Effector memory CD8-positive, alpha-beta T cell (primary cell): ENCODE measurements at places on chromosomes 2 and 18.

GRCh38 chr2:42171396-42171980 is 2.3 kb downstream of the EML4 start:
- H3K27ac ChIP-seq: no peak overlapping the region
- peaks cover 16% of the 10 kb centered on the region for H3K4me1 ChIP-seq
- no peak for DNase-seq
- H3K27me3 ChIP-seq: no peaks in the 10 kb centered on the region
- peaks cover 22% of the 10 kb centered on the region for H3K36me3 ChIP-seq

GRCh38 chr18:23415515-23415914 is 37.6 kb upstream of the RIOK3 start:
- H3K36me3 ChIP-seq: no peaks in the 10 kb centered on the region
- H3K4me3 ChIP-seq: no peak overlapping the region
- H3K4me1 ChIP-seq: no peaks in the 10 kb centered on the region
- H3K27ac ChIP-seq: no peak overlapping the region
- DNase-seq: no peak

DNA sequence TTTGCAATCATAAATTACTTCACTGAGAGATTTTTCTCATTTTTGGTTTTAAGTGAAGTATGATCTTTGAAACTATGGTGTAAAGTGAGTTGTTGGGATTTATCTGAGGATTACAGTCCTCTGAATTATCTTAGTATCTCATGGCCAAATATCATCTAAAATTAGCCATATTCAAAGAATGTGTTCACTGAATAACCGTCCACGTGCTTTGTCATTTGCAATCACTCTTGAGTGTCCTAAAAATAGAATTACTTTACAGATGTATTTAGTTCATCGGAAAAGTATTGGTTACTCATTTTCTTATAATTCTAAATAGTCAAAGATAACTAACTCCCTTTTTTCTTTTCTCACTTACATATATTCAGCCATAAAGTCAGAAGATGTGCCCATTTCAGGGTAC is 141.2 kb downstream of the RTN4 start:
- peaks cover 5% of the 10 kb centered on the region for H3K36me3 ChIP-seq
- H3K27me3 ChIP-seq: no peaks in the 10 kb centered on the region
- H3K4me1 ChIP-seq: peaks cover 6% of the 10 kb centered on the region
- DNase-seq: no peak

DNA sequence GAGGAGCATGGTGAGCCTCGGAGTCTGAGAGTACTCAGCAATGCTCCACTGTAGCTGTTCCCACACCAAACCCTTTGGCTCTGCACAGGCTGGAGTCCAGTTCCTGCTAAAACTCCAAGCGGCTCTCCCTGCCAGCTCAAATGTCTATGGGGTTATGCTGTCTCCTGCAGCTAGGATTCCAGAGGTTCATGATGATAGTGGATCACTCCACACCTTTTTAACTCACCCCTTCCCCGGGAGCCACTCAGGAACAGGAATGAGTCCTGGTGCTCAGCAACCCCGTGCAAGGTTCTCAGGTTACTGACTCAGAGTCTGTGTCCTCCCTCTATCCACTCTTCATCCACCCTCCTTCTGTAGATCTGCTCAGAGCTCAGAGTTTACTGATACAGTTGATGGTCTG is 410.0 kb downstream of the CDH19 start:
- H3K4me1 ChIP-seq: no peaks in the 10 kb centered on the region
- H3K36me3 ChIP-seq: no peaks in the 10 kb centered on the region
- no peak overlapping the region for H3K27ac ChIP-seq

- H3K27ac ChIP-seq: no peak overlapping the region
- peaks cover 7% of the 10 kb centered on the region for H3K4me1 ChIP-seq
- peaks cover 29% of the 10 kb centered on the region for H3K27me3 ChIP-seq
- DNase-seq: peak; percentile 17
- H3K36me3 ChIP-seq: no peaks in the 10 kb centered on the region
Measured at GRCh38 chr2:157302492-157303099, 23.0 kb downstream of the ERMN start.

GRCh38 chr2:6958616-6959235 is 41.5 kb downstream of the RNF144A start:
- no peaks in the 10 kb centered on the region for H3K36me3 ChIP-seq
- no peak for DNase-seq
- H3K27ac ChIP-seq: no peak overlapping the region
- H3K27me3 ChIP-seq: no peaks in the 10 kb centered on the region
- no peak overlapping the region for H3K4me3 ChIP-seq

DNA sequence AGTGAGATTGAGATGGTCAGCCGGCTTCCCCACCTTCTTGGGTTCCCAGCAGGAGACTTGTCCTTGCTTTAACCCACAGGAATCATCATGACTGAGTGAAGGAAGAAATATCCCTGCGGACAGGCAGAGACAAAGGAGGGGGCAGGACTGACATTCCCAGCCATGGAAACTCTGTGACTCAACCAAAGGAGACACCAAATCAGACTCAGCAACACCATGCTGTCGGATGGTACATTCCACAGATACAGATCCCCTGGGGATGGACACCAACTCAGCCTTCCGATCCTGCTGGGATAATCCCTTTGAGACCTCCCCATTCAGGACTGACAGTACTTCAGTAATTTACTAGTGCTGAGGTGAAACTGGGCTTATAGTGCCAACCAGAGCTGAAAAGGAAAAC is 518.3 kb downstream of the XIRP2 start:
- H3K4me1 ChIP-seq: no peaks in the 10 kb centered on the region
- no peak for DNase-seq
- H3K27ac ChIP-seq: no peak overlapping the region
- no peaks in the 10 kb centered on the region for H3K36me3 ChIP-seq
- H3K4me3 ChIP-seq: no peak overlapping the region

- H3K27ac ChIP-seq: no peak overlapping the region
- no peak overlapping the region for H3K4me3 ChIP-seq
- peaks cover 2% of the 10 kb centered on the region for H3K4me1 ChIP-seq
Measured at GRCh38 chr18:62814132-62814759, 98.9 kb downstream of the PHLPP1 start.

GRCh38 chr18:59571902-59572301 is 125.3 kb downstream of the CCBE1 start:
- no peaks in the 10 kb centered on the region for H3K4me1 ChIP-seq
- H3K4me3 ChIP-seq: no peak overlapping the region
- H3K27ac ChIP-seq: no peak overlapping the region
- no peaks in the 10 kb centered on the region for H3K36me3 ChIP-seq
- peaks cover 4% of the 10 kb centered on the region for H3K27me3 ChIP-seq

- DNase-seq: no peak
- H3K4me1 ChIP-seq: no peaks in the 10 kb centered on the region
- H3K4me3 ChIP-seq: no peak overlapping the region
- H3K36me3 ChIP-seq: no peaks in the 10 kb centered on the region
- no peak overlapping the region for H3K27ac ChIP-seq
- peaks cover 9% of the 10 kb centered on the region for H3K27me3 ChIP-seq
Measured at GRCh38 chr2:217616936-217617335, 385.9 kb downstream of the TNS1 start.

- no peak for DNase-seq
- H3K36me3 ChIP-seq: no peaks in the 10 kb centered on the region
- no peaks in the 10 kb centered on the region for H3K27me3 ChIP-seq
- H3K27ac ChIP-seq: no peak overlapping the region
- H3K4me3 ChIP-seq: no peak overlapping the region
Measured at GRCh38 chr2:224024270-224024669, 14.8 kb downstream of the SERPINE2 start.

GRCh38 chr2:148548716-148549400 is 95.7 kb upstream of the EPC2 start:
- no peak overlapping the region for H3K27ac ChIP-seq
- no peaks in the 10 kb centered on the region for H3K27me3 ChIP-seq
- peaks cover 9% of the 10 kb centered on the region for H3K4me1 ChIP-seq
- H3K4me3 ChIP-seq: no peak overlapping the region
- no peaks in the 10 kb centered on the region for H3K36me3 ChIP-seq
- DNase-seq: no peak

- H3K4me1 ChIP-seq: no peaks in the 10 kb centered on the region
- H3K36me3 ChIP-seq: no peaks in the 10 kb centered on the region
- DNase-seq: no peak
- H3K27me3 ChIP-seq: no peaks in the 10 kb centered on the region
- H3K27ac ChIP-seq: no peak overlapping the region
Measured at GRCh38 chr2:151401149-151401548, 8.6 kb upstream of the RIF1 start.

- H3K36me3 ChIP-seq: no peaks in the 10 kb centered on the region
- DNase-seq: no peak
- no peak overlapping the region for H3K4me3 ChIP-seq
- no peaks in the 10 kb centered on the region for H3K4me1 ChIP-seq
- peaks cover 19% of the 10 kb centered on the region for H3K27me3 ChIP-seq
- no peak overlapping the region for H3K27ac ChIP-seq
Measured at GRCh38 chr18:10386956-10387355, 67.5 kb upstream of the APCDD1 start.

GRCh38 chr18:457140-457519 is 43.4 kb downstream of the COLEC12 start:
- no peaks in the 10 kb centered on the region for H3K36me3 ChIP-seq
- no peak overlapping the region for H3K4me3 ChIP-seq
- no peak overlapping the region for H3K27ac ChIP-seq
- peaks cover 34% of the 10 kb centered on the region for H3K27me3 ChIP-seq

DNA sequence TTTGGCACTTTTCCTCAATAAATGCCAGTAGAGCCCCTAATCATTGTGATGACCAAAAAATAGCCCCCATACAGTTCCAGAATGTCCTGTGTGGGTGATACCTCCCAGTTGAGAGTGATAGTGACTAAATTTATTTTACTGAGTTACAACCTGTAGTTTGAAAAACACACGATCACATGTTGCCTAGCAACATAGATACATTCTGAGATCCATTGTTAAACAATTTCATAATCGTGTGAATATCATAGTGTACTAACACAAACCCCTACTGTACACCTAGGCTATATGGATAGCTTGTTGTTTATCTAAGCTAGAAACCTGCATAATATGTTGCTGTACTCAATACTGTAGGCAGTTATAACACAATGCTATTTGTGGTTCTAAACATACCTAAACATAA is 30.6 kb downstream of the KCMF1 start:
- H3K36me3 ChIP-seq: peaks cover 14% of the 10 kb centered on the region
- H3K27ac ChIP-seq: peak overlapping the region; percentile 87
- DNase-seq: no peak
- peaks cover 34% of the 10 kb centered on the region for H3K4me1 ChIP-seq
- H3K4me3 ChIP-seq: no peak overlapping the region

- H3K4me3 ChIP-seq: no peak overlapping the region
- no peak overlapping the region for H3K27ac ChIP-seq
- no peaks in the 10 kb centered on the region for H3K4me1 ChIP-seq
Measured at GRCh38 chr2:182937870-182938269, 71.4 kb upstream of the FRZB start.

DNA sequence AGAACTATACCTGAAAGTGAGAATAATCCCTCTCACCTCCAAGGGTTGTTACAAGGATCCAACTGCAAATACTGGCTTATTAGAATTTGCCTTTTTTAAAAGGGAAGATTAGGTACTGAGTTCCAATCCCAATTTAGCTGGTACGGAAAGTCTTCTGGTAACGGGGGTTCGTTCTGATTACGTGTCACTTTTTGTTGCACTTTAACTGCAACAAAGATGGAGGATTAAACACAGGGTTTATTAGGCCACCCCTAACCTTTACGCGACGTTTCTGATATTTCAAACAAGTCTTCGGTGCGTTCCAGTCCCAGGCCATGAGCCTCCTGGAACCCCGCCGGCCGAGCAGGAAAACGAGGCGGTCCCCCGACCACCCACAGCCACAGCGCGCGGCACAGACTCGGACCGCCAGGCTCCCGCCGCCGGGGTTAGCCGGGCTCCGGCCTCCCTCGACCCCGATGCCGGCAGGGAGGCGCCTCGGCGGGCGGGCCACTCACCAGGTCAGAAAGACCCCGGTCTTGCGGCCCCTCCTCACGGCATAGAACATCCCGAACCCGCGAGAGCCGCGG is 411 bp downstream of the RNASEH1 start:
- peak overlapping the region; percentile 87 for H3K4me3 ChIP-seq
- H3K4me1 ChIP-seq: peaks cover 3% of the 10 kb centered on the region
- H3K27me3 ChIP-seq: no peaks in the 10 kb centered on the region
- H3K36me3 ChIP-seq: peaks cover 44% of the 10 kb centered on the region
- no peak for DNase-seq

- no peak for DNase-seq
- peaks cover 37% of the 10 kb centered on the region for H3K36me3 ChIP-seq
- no peak overlapping the region for H3K4me3 ChIP-seq
- no peak overlapping the region for H3K27ac ChIP-seq
- H3K27me3 ChIP-seq: no peaks in the 10 kb centered on the region
- H3K4me1 ChIP-seq: no peaks in the 10 kb centered on the region
Measured at GRCh38 chr2:37263839-37264238, 32.4 kb downstream of the NDUFAF7 start.

GRCh38 chr2:30336978-30337841 is 105.9 kb downstream of the LBH start:
- H3K4me3 ChIP-seq: peak overlapping the region; percentile 83
- H3K4me1 ChIP-seq: peaks cover 57% of the 10 kb centered on the region
- peak; percentile 23 for DNase-seq
- no peaks in the 10 kb centered on the region for H3K27me3 ChIP-seq
- peaks cover 3% of the 10 kb centered on the region for H3K36me3 ChIP-seq
- peak overlapping the region; percentile 98 for H3K27ac ChIP-seq

DNA sequence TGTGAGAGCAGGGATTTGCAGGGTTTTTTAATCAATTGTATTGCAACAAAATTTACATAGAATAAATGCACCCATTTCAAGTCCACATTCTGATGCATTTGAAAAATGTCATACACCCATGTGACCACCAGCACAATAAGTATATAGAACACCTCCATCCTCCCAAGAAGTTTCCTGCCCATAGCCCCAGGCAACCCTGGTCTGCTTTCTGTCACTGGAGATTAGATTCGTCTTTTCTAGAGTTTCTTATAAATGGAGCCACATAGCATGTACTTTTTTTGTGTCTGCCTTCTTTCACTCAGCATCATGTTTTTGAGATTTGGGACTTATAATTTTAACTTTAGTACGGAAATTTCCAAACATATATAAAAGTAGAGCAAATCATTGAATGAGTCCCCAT is 127.2 kb upstream of the EPAS1 start:
- H3K4me3 ChIP-seq: no peak overlapping the region
- H3K36me3 ChIP-seq: no peaks in the 10 kb centered on the region
- H3K4me1 ChIP-seq: peaks cover 11% of the 10 kb centered on the region
- no peak overlapping the region for H3K27ac ChIP-seq
- no peaks in the 10 kb centered on the region for H3K27me3 ChIP-seq

GRCh38 chr2:143123911-143124310 is 5.3 kb upstream of the ARHGAP15 start:
- H3K27me3 ChIP-seq: no peaks in the 10 kb centered on the region
- no peak overlapping the region for H3K27ac ChIP-seq
- no peak for DNase-seq
- H3K4me1 ChIP-seq: peaks cover 20% of the 10 kb centered on the region
- H3K4me3 ChIP-seq: no peak overlapping the region

- no peak overlapping the region for H3K27ac ChIP-seq
- H3K27me3 ChIP-seq: peaks cover 21% of the 10 kb centered on the region
- DNase-seq: no peak
- H3K36me3 ChIP-seq: peaks cover 7% of the 10 kb centered on the region
- H3K4me1 ChIP-seq: peaks cover 3% of the 10 kb centered on the region
- H3K4me3 ChIP-seq: no peak overlapping the region
Measured at GRCh38 chr18:80166240-80166639, 57.2 kb downstream of the ADNP2 start.

- H3K36me3 ChIP-seq: no peaks in the 10 kb centered on the region
- no peaks in the 10 kb centered on the region for H3K4me1 ChIP-seq
- H3K27ac ChIP-seq: no peak overlapping the region
Measured at GRCh38 chr2:201798252-201798913, 8.0 kb upstream of the CDK15 start.

GRCh38 chr2:143937723-143938350 is 582.1 kb downstream of the ZEB2 start:
- H3K36me3 ChIP-seq: no peaks in the 10 kb centered on the region
- H3K4me3 ChIP-seq: peak overlapping the region; percentile 45
- no peak for DNase-seq
